ENCODE measurements at places on chromosomes 12 and 14.

GRCh38 chr12:97982684-97983083 lies 520.1 kb downstream of the RMST start:
- no peak for DNase-seq

- no peak for DNase-seq
Measured at GRCh38 chr12:131124487-131125280, 171.0 kb downstream of the ADGRD1 start.

DNA sequence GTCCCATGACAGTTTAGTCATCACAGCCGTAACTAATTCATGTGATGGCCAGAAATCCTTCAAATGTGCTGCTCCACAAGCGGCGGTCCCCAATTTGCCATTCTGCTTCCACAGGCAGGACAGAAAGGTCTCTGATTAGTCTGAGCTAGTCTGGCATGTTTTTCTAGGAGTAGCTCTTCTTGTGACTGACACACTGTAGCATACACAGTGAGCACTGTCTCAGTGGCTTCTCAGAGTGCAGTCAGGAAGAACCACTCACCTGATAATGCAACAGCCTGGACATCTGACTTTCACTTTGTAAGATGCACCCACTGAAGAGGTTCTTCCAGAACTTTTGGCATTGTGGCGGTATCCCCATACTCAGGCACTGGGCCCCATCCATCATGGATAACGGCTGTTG lies 1266.2 kb downstream of the TMEM121 start:
- no peak for DNase-seq

GRCh38 chr14:90666571-90666970 lies 149.7 kb downstream of the TTC7B start:
- no peak for DNase-seq

- no peak for DNase-seq
Measured at GRCh38 chr12:91964501-91964900, 181.1 kb downstream of the BTG1 start.

DNA sequence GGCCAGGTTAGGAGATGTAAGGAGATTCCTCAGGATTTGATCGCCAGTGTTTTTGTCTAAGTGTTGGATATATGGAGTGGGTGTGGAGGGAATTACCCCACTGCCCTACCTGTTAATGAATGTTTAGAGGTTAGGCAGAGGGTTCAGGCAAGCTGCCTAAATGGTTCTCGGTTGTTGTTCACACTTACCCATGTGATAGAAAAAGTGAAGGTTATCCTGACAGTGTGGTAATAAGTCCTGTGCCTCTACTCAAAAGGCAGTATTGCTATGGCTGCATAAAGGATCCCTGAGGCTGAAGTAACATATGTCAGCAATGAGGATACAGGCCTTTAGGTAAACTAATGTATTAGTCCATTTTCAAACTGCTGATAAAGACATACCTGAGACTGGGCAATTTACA lies 112.0 kb downstream of the GPHN start:
- DNase-seq: no peak

GRCh38 chr12:96091833-96092232 lies 56.4 kb upstream of the LTA4H start:
- DNase-seq: no peak

GRCh38 chr14:65940056-65940735 lies 527.7 kb downstream of the FUT8 start:
- DNase-seq: no peak

- no peak for DNase-seq
Measured at GRCh38 chr14:43591776-43592175, 915.3 kb downstream of the FSCB start.

DNA sequence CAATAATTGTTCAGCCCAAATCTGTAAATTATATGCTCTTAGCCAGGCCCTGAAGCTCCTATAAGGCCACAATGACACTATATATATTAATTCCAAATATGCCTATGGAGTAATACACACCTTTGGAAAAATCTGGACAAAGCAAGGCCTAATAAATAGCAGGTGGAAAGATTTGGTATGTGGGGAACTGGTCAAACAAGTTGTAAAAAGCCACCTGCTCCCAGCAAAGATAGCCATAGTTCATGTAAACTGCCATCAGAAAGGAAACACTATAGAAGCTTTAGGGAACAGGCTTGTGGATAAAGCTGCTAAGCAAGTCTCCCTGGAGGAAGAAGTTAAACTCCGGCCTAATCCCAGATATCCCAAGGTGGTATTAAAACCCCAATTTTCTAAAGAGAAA lies 29.7 kb downstream of the PRMT8 start:
- no peak for DNase-seq

DNA sequence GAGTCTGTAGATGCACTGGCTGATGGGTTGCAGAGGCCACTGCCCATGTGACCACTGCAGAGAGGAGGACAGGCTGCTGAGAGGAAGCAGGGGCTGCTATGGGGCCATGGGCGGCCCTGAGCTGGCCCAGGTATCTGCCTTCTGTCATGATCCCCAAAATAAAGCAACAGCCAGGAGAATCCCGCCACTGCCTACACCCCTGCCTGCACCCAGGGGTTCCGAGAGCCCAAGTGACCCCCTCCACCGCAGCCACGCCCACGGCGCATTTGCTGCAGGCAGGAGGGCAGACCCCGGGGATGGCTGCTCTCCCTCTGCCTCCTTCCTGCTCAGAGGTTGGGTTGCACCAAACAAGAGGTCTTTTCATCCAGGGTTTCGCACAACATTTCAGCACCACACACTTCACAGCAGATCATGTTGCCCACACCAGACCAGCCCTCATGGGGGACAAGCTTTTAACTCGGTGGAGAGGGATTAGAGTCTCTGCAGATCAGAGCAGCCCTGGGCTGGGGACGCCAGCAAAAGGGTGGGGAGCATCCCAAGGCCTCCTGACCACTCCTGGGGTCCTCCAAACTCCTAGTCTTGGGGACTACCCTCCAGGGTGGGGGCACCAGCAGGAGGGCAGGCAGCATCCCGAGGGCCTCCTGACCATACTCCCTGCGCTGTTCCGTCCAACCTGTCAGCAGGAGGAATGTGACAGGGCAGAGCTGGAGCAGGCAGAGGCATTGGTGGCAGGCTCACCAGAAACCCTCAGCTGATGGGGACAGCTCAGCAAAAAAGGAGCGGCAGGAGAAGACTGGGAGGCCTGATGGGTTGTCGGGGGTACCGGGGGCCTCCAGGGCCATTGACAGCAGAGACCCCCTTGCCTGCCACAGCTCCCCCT lies 14.1 kb downstream of the CCDC85C start:
- DNase-seq: peak; percentile 54

DNA sequence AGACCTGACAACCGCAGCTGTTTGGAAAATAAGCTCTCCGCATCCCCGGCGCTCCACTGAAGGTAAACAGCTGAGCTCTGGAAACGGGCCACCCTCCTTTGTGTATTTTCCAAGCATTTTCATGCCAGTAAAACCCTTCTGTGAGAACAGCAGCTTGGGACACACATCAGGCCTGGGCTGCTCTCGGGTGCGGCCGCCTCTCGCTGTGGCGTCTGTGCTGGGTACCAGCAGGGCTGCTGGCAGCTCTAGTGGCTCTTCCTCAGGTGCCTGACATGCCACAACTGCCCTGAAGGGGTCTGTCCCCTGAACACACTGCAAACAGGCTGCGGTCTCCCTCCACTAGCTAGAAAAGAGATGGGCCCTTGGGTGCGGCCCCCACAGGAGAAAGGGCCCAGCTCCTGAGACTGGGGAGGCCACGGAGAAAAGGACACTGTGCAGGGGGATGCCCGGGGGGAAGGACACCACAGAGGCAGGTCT lies 96.3 kb downstream of the ITPK1 start:
- no peak for DNase-seq

DNA sequence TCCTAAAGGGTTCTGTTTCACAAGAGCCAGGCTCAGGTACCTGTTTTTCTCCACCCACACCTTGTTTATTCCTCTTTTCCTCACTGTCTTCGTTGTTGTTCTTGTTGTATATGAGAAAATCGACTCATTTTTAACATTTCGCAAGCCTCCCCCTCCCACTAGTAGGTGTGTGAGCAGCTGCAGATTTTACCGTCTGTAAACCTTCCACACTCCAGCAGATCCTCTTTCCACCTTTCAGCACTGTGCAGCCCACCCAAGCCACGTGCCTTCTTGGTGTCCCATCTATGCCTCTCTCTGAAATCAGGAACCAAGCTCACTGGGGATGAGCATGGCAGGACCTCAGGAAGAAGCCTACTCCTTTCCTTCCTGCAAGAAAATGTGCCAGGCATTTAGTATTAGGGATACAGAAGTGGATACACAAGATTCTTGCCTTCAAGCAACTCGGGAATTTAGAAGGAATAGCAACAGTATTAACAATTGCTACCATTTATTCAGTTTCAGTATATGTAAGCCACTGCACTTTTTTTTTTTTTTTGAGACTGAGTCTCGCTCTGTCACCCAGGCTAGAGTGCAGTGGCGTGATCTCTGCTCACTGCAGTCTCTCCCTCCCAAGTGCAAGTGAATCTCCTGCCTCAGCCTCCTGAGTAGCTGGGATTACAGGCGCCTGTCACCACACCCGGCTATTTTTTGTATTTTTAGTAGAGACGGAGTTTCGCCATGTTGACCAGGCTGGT lies 113.6 kb downstream of the CHST11 start:
- DNase-seq: no peak

- DNase-seq: peak; percentile 70
Measured at GRCh38 chr12:49131894-49132461, 783 bp upstream of the TUBA1B start.

DNA sequence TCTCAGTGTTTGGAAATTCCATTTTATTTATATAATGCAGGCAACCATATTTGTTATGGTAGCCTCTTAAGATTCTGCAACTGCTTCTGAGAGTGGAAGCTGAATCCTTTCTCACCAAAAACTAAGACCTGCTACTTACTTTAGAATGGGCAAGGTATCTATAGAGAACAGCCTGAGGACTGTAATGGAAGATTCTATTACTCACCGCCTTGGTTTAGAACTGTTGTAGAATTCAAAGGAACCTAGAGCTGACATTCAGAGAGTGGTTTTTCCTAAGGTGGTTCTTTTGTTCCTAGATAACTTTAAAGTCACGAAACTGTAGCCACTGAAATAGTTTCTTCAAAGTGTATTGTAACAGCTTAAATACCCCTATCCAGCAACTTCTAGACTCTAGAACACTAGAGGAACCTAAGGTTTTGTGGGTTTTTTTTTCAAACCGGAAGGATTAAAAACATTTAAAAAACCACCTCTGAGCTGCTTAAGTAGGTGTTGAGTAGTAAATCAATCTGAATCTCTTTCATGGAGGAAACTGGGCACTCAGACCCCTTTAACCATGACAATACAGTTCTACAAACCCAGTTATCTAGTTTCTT lies 4.2 kb downstream of the TDP1 start:
- DNase-seq: no peak
